Spleen (tissue), 13 donors: ENCODE measurements at places on chromosomes 3 and 15. TPM values are rescaled to one million over a fixed set of nuclear protein-coding genes. Genes with fewer than 3 reads are reported as not detected.

GRCh38 chr3:136250903-136251460, 842 bp downstream of the PCCB start:
- DNase-seq, result peak; percentile 87

DNA sequence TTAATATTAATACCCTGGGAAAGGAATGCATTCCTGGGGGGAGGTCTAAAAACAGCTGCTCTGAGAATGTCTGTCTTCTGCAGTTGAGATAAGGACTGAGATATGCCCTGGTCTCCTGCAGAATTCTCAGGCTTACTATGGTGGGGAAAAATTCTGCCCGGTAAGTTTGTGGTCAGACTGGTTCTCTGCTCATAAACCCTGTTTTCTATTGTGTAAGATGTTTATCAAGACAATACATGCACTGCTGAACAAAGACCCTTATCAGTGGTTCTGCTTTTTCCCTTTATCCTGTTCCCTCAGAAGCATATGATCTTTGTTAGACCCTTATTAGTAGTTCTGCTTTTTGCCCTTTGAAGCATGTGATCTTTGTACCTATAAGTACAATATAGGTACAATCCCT, 494.6 kb downstream of the CNTN6 start:
- no peak for DNase-seq

DNA sequence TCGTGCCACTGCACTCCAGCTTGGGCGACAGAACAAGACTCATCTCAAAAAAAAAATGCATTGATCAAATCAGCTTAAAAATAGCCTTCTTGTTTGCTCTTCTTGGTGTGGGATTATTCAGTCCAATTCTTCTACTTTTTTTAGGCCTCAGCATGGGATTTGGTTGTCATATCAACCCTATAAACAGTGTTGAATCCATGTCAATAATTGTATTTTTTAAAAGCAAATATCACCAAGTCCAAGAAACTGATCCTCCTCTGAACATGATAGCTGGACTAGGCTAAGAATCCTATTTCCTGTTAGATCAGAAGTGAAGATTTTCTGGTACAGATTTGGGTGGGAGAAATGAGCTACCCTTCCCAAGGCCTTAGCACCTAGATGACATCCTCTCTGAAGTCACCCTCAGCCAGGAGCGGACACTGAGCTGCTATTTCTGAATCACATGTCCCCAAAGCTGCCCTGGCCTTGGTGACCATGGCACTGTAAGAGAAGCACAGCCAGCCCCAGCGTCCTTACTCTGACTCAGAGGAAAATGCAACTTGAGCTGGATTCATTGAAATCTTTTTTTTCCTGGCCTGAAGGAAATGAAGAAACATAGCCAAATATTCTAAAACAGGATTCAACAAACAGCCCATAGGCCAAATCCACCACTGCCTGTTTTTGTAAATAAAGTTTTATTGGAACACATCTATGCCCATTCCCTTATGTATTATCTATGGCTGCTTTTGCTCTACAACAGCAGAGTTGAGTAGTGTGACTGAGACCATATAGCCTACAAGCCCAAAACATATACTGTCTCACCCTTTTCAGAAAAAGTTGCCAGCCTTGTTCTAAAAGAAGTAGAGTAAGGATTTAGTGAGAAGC, 215.9 kb upstream of the CTDSPL start:
- no peak for DNase-seq

DNA sequence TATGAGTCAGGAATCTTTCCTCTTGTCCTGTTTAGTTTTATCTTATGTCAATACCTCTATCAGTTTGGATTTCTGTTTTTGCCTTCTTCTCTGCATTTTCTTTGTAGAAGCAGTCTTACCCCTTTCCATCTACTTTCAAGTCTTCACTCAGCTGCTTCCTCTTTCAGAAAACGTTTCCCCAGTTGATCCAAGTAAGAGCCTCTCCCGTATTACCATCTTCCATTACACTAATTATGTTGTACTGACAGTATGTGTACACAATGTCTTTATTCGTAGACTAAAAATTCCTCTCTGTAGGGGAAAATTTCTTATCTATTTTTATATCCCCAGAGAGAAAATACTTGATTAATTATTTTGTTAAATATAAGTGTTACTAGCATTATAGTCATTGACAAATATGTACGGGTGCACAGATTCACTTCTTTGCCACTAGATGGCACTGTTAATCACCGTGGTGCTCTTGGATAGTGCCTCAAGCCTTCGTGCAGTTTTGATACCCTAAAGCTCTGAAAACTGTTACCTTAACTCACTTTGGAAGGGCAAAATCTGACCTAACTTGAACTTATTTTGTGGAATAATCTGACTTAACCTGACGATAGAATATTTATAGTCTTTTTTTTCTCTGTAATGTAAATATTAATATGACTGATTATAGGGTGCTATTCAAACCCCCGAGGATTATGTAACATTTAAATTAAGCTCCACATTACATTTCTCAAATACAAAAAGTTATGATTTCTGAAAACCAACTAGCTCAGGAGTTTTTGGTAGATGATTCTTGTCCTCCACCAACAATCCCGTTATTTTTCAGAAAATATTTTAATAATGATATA, 74.2 kb upstream of the POU1F1 start:
- DNase-seq, result no peak

NRG4 gene
- total RNA-seq, result not detected

GPR15 gene
- total RNA-seq, result 1.8 TPM
